Hematopoietic multipotent progenitor cell (in vitro differentiated cells): ENCODE measurements at places on chromosomes 7 and 10. TPM values are rescaled to one million over a fixed set of nuclear protein-coding genes. Genes with fewer than 3 reads are reported as not detected.

The RAB19 gene
- total RNA-seq = 3.2 TPM

The NME8 gene
- total RNA-seq = 0.27 TPM

The OR2A5 gene
- total RNA-seq = not detected

The MBLAC1 gene
- 3.5 TPM for total RNA-seq

The EBLN1 gene
- not detected for total RNA-seq

The GIMAP6 gene
- 67.1 TPM for total RNA-seq

The WDFY4 gene
- total RNA-seq = 35.5 TPM

The ARHGEF35 gene
- total RNA-seq = 0.54 TPM

The TMEM225B gene
- total RNA-seq = 0.54 TPM

The IKZF1 gene
- 183 TPM for total RNA-seq

The HOXA6 gene
- 40.1 TPM for total RNA-seq

The SLC13A1 gene
- not detected for total RNA-seq

The PRPS1L1 gene
- total RNA-seq = under 0.01 TPM

The CYP2C19 gene
- not detected for total RNA-seq

The DNAAF5 gene
- 46.0 TPM for total RNA-seq
